A549 treated with AZD2906 at 1 μM for 4 hours (cell line): ENCODE measurements at places on chromosomes 12 and 14. TPM values are rescaled to one million over a fixed set of nuclear protein-coding genes. Genes with fewer than 3 reads are reported as not detected.

SNRPF gene
- total RNA-seq, result 101 to 140 TPM (median 119 TPM) in 5 replicates

TCL1A gene
- not detected in 5 replicates for total RNA-seq

GALNT16 gene
- total RNA-seq, result 2.6 to 3.1 TPM (median 2.7 TPM) in 5 replicates

AQP6 gene
- total RNA-seq, result not detected in 5 replicates

OTOGL gene
- total RNA-seq, result 0.02 TPM in 1 of 5 replicates, not detected in the others

KLRF1 gene
- not detected in 5 replicates for total RNA-seq
